Activated CD4-positive, alpha-beta T cell treated with anti-CD3 and anti-CD28 coated beads for 24 hours (primary cell): ENCODE measurements at places on chromosomes 12 and 14.
A peak's percentile ranks its signal among the peaks of the same experiment; 100 is the strongest.

GRCh38 chr14:102805371-102805891, 28.2 kb downstream of the TRAF3 start:
- peak; percentile 40 for DNase-seq

GRCh38 chr14:68840454-68840853, 47.6 kb upstream of the ZFP36L1 start:
- DNase-seq: no peak

DNA sequence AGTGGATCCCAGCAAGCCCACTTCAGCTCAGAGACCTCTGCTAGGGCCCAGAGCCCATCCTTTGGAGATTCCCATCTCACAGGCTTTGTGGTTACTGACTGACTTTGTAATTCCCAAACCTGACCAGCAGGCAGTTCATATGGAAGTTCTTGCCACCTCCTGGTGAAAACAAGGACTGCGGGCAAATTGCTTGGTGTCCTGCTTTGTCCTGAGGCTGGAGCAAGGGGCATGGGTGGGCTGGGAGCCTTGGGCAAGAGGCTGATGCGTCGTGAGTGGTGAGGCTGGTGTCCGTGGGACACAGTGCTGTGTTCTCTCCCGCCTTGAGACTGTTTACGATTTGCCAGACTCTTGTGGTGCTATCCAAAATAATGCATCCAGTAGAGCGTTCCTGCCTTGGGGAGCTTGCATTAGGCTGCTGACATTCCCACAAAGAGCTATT, 91.0 kb downstream of the LRRC74A start:
- DNase-seq: no peak

DNA sequence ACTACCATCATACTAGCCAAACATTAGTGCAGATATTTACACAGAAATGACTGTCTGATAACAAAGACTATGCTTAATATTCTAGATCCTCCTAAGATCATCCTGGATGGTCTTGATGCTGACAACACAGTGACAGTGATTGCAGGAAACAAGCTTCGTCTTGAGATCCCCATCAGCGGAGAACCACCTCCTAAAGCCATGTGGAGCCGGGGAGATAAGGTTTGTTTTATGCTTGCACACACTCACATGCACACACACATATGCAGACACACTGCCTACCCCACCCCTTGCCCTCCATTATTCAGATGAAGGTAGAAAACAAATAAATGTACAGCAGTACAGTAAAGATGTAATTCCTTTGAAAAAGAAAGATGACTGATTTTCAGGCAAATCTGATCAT, 44.4 kb upstream of the CHPT1 start:
- DNase-seq: no peak

DNA sequence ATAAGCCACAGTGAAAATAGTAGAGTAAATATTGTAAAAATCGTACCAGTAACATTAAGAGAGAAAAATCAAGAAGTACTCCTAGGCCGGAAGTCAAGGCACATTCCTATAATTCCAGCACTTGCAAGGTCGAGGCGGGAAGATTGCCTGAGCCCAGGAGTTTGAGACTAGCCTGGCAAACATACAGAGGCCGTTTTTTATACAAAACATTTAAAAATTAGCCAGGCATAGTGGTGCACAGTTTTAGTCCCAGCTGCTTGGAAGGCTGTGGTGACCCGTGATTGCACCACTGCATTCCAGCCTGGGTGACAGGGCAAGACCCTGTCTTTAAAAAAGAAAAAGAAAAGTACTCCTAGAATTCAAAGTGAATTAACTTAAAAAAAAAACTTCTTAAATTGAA, 341.8 kb downstream of the C12orf50 start:
- DNase-seq: no peak

- no peak for DNase-seq
Observed at GRCh38 chr14:20435582-20436362, at the start of gene KLHL33. Gene KLHL33 (minus strand): TSS chr14:20436166. CDS start chr14:20435811, 355 bp downstream.
